ENCODE measurements at places on chromosomes 4 and X. TPM values are rescaled to one million over a fixed set of nuclear protein-coding genes. Genes with fewer than 3 reads are reported as not detected.
A peak's percentile ranks its signal among the peaks of the same experiment; 100 is the strongest.

DNA sequence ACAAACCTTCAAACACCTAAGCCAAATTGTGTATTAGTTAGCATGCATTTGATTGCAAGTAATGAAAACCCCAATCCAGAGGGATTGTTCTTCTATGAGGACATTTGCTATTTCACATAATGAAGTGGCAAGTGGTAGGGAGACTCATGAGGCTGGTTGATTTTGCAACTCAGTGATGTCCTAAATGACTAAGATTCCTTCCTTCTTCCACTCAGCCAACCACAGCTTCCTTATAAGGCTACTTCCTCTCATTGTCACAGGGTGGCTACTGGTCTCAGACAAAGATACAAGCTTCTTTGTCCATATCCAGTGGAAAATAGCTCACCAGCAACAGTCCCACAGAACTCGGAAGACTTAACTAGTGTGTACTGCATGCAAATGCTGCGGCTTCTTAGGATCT is 5.3 kb upstream of the OTC start:
- H3K27ac ChIP-seq: no peak overlapping the region
- H3K27me3 ChIP-seq: no peaks in the 10 kb centered on the region
- H3K4me3 ChIP-seq: no peak overlapping the region
- no peaks in the 10 kb centered on the region for H3K36me3 ChIP-seq
- no peaks in the 10 kb centered on the region for H3K4me1 ChIP-seq

DNA sequence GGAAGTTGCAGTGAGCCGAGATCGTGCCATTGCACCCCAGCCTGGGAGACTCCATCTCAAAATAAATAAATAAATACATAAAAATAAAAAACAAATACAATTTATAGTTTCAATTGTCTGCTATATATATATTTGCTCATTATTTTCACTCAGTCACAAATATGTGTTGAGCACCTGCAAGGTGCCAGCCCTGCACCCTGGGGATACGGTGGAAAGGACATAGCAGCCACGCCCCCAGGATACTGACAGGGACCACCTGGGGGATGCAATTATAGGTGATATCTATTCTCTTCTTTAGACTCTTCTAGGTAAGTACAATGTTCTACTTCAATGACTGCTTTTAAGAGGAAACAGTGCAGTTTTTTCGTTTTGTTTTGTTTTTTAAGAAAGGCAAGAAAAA is 85.0 kb downstream of the JAKMIP1 start:
- no peak for DNase-seq
- no peaks in the 10 kb centered on the region for H3K36me3 ChIP-seq
- H3K27me3 ChIP-seq: no peaks in the 10 kb centered on the region

- no peaks in the 10 kb centered on the region for H3K27me3 ChIP-seq
- H3K27ac ChIP-seq: no peak overlapping the region
- no peaks in the 10 kb centered on the region for H3K36me3 ChIP-seq
- H3K4me1 ChIP-seq: no peaks in the 10 kb centered on the region
Observed at GRCh38 chrX:85109235-85109634, 105.6 kb downstream of the APOOL start.

DNA sequence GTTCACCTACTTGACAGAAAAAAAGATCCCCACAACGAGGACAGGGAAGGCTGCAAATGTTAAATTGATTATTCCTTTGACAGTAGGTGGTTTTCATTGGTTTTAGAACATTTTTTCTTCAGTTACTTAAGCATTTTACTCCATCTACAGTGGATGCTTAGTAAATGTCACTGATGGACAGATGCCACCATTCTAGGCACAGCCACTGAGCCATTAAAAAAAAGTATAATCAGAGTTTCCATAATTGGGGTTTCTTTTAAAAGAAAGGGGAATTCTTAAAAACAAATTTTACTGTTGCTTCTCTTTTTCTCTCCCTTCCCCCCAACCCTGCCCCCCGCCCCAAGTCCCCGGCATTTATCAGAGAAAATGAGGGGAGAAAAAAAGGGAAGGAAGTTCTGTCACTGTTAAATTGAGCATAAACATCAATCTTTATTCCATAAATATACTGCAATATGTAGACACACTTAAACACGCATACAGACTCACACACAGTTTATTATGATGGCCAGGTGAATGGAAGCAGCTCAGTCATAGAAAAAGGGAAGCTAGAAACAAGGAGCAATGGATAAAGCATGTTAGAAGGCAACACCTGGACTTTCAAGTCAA is 79.7 kb upstream of the PRPS2 start:
- no peak overlapping the region for H3K4me3 ChIP-seq
- no peak overlapping the region for H3K27ac ChIP-seq
- no peaks in the 10 kb centered on the region for H3K4me1 ChIP-seq
- no peak for DNase-seq
- H3K27me3 ChIP-seq: no peaks in the 10 kb centered on the region
- no peaks in the 10 kb centered on the region for H3K36me3 ChIP-seq

- no peak for DNase-seq
- no peaks in the 10 kb centered on the region for H3K4me1 ChIP-seq
- H3K4me3 ChIP-seq: no peak overlapping the region
- no peak overlapping the region for H3K27ac ChIP-seq
Observed at GRCh38 chrX:92213786-92214185, 434.6 kb downstream of the PCDH11X start.

GRCh38 chr4:157582141-157582540 is 361.6 kb downstream of the GRIA2 start:
- H3K27ac ChIP-seq: no peak overlapping the region
- H3K36me3 ChIP-seq: no peaks in the 10 kb centered on the region
- H3K4me3 ChIP-seq: no peak overlapping the region
- no peaks in the 10 kb centered on the region for H3K4me1 ChIP-seq
- no peak for DNase-seq
- H3K27me3 ChIP-seq: no peaks in the 10 kb centered on the region

GRCh38 chr4:120452536-120452935 is 385.9 kb upstream of the MAD2L1 start:
- no peaks in the 10 kb centered on the region for H3K4me1 ChIP-seq
- no peak overlapping the region for H3K4me3 ChIP-seq
- no peaks in the 10 kb centered on the region for H3K36me3 ChIP-seq
- H3K27ac ChIP-seq: no peak overlapping the region

GRCh38 chr4:52172166-52172565 is 121.1 kb downstream of the SPATA18 start:
- no peaks in the 10 kb centered on the region for H3K27me3 ChIP-seq
- no peaks in the 10 kb centered on the region for H3K36me3 ChIP-seq
- no peak overlapping the region for H3K4me3 ChIP-seq
- no peak overlapping the region for H3K27ac ChIP-seq
- DNase-seq: no peak
- no peaks in the 10 kb centered on the region for H3K4me1 ChIP-seq

DNA sequence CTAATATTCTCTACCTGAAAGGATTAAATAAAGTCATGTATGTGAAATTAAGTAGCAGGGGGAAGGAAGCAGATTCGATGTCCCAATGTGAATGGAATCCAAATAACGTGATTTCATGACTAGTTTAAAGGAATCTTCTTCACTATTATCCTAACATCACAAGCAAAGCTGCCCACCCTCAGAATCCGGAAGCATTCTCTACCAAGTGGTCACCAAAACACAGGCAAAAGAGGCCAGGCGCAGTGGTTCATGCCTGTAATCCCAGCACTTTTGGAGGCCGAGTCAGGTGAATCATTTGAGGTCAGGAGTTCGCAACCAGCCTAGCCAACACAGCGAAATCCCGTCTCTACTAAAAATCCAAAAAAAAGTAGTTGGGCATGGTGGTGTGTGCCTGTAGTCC is 212.9 kb downstream of the LDB2 start:
- peak; percentile 77 for DNase-seq
- no peaks in the 10 kb centered on the region for H3K27me3 ChIP-seq
- H3K4me3 ChIP-seq: no peak overlapping the region
- no peaks in the 10 kb centered on the region for H3K36me3 ChIP-seq
- H3K4me1 ChIP-seq: peaks cover 35% of the 10 kb centered on the region

DNA sequence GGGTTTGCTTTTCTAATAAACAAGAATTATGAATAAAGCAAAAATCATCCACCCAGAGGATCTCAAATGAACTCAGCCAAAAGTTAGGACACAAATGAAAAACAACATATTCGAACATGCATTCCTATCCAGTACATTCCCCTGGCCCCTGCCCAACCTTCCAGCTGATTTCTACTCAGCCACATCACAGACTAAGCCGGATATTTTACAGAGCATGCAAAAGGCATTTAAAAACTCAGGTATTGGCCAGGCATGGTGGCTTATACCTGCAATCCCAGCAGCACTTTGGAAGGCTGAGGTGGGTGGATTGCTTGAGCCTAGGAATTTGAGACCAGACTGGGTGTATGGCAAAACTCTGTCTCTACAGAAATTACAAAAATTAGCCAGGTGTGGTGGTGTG is 54.6 kb downstream of the RELL1 start:
- H3K27me3 ChIP-seq: no peaks in the 10 kb centered on the region
- no peak overlapping the region for H3K4me3 ChIP-seq
- H3K4me1 ChIP-seq: peaks cover 7% of the 10 kb centered on the region
- DNase-seq: peak; percentile 18

DNA sequence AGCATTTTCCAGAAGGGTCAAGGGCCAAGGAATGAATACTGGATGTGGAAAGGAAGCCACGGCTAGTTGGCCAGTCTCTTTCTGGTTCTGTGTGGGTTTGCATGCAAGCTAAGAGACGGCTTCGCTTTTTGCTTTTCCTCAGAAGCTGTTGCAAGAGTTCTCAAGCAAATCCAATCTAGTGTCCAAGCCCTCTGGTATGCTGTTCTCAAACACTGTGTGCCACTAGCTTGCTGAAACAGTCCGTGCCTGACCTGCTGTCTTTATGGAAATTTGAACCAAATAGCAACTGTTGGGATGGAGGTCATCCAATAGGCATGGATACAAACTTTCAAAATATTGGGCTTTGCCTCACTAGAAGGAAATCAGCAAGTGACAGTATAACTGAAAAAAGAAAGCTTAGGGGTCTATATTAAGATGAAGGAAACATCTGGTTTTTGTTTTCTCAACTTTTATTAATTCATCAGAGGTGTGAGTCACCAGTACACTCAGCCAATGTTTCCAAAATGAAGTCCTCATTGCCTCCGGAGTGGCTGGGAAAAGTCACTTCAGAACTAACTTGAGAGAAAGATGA is 70.5 kb downstream of the SLC9A6 start:
- H3K27me3 ChIP-seq: no peaks in the 10 kb centered on the region
- H3K4me3 ChIP-seq: no peak overlapping the region
- DNase-seq: peak; percentile 69
- H3K36me3 ChIP-seq: no peaks in the 10 kb centered on the region
- peak overlapping the region; percentile 55 for H3K27ac ChIP-seq

- no peak overlapping the region for H3K27ac ChIP-seq
- H3K27me3 ChIP-seq: no peaks in the 10 kb centered on the region
- H3K4me3 ChIP-seq: no peak overlapping the region
- no peak for DNase-seq
- H3K4me1 ChIP-seq: no peaks in the 10 kb centered on the region
Observed at GRCh38 chr4:92477298-92477697, 173.5 kb downstream of the GRID2 start.

DNA sequence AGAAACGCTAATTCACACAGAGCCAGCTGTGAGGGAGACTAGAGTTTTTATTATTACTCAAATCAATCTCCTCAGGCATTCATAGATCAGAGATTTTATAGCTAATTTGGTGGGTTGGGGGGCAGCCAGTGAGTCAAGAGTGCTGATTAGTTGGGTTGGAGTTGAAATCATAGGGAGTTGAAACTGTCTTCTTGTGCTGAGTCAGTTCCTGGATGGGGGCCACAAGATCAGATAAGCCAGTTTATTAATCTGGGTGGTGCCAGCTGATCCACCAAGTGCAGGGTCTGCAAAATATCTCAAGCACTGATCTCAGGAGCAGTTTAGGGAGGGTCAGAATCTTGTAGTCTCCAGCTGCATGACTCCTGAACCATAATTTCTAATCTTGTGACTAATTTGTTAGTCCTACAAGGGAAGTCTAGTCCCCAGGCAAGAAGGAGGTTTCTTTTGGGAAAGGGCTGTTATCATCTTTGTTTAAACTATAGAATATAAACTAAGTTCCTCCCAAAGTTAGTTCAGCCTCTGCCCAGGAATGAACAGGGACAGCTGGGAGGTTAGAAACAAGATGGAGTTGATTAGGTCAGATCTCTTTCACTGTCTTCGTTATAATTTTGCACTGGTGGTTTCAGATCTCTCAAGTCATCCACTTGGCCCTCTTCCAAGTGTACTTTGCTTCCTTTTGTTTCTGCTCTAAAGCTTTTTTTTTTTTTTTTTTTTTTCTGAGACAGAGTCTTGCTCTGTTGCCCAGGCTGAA is 5.4 kb upstream of the NAA11 start:
- no peak for DNase-seq
- H3K36me3 ChIP-seq: no peaks in the 10 kb centered on the region
- no peaks in the 10 kb centered on the region for H3K27me3 ChIP-seq
- no peak overlapping the region for H3K4me3 ChIP-seq
- H3K4me1 ChIP-seq: no peaks in the 10 kb centered on the region
- no peak overlapping the region for H3K27ac ChIP-seq

DNA sequence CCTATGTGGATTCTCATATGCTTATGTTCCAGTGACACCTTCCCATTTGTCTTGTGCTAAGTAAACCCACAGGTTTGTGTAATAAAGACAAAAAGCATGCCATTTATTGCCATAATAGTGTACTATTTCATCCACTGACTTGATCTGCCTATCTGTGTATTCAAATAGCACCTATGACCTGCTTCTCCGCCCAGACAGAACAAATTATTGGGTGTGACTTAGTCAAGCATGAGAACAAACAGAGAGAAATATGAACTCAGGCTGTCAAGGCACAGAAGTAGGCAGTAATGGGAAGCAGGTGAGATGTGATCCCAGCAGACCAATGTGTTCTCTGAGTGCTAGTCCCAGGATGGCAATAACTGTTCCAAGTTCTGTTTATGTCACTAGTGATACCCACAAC is 25.4 kb downstream of the ELOVL6 start:
- no peak overlapping the region for H3K4me3 ChIP-seq
- H3K27ac ChIP-seq: no peak overlapping the region
- DNase-seq: no peak
- H3K27me3 ChIP-seq: no peaks in the 10 kb centered on the region
- peaks cover 4% of the 10 kb centered on the region for H3K36me3 ChIP-seq

- H3K4me3 ChIP-seq: no peak overlapping the region
- peak; percentile 12 for DNase-seq
- H3K4me1 ChIP-seq: no peaks in the 10 kb centered on the region
- H3K36me3 ChIP-seq: no peaks in the 10 kb centered on the region
Observed at GRCh38 chr4:2441393-2442174, 22.8 kb downstream of the CFAP99 start.

- DNase-seq: no peak
- H3K36me3 ChIP-seq: no peaks in the 10 kb centered on the region
- no peaks in the 10 kb centered on the region for H3K27me3 ChIP-seq
- H3K4me3 ChIP-seq: no peak overlapping the region
Observed at GRCh38 chr4:78666830-78667258, 109.3 kb upstream of the BMP2K start.

PPARGC1A gene
- total RNA-seq: 0.53 TPM

HHIP gene
- 4.0 TPM for total RNA-seq

SOD3 gene
- 12.0 TPM for total RNA-seq

HMGN5 gene
- 5.0 TPM for total RNA-seq

TRAM1L1 gene
- 3.1 TPM for total RNA-seq

SERTM2 gene
- 0.23 TPM for total RNA-seq

SPACA5 gene
- not detected for total RNA-seq

GABRG1 gene
- total RNA-seq: not detected

TKTL1 gene
- not detected for total RNA-seq

HS3ST1 gene
- total RNA-seq: 0.22 TPM

SMIM31 gene
- total RNA-seq: not detected

ALB gene
- 0.75 TPM for total RNA-seq

XAGE1A gene
- not detected for total RNA-seq

CFAP299 gene
- total RNA-seq: not detected
